ENCODE measurements at places on chromosomes 7 and 10.

DNA sequence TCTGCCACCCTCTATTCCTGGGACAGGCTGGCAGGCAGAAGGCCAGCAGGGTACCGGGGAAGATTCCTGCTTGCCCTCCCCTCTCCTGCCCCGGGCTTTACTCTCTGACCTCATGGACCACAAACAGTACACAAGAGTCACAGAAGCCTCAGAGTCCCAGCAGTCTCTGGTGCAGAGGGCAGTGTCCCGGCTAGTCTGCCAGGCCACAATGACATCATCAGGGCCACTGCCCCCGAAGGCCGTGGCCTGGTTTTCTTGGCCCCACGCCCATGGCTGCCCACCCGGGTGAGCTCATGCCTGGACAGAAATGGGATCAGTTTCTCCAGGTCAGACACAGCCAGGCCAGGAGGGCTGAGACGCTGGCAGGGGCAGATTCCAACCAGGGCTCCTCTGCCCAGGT is 91.9 kb downstream of the MYL10 start:
- DNase-seq: no peak

GRCh38 chr10:70573599-70574506 is 28.7 kb downstream of the PRF1 start:
- DNase-seq: no peak

GRCh38 chr10:116336866-116337265 is 12.6 kb downstream of the CCDC172 start:
- DNase-seq: no peak

DNA sequence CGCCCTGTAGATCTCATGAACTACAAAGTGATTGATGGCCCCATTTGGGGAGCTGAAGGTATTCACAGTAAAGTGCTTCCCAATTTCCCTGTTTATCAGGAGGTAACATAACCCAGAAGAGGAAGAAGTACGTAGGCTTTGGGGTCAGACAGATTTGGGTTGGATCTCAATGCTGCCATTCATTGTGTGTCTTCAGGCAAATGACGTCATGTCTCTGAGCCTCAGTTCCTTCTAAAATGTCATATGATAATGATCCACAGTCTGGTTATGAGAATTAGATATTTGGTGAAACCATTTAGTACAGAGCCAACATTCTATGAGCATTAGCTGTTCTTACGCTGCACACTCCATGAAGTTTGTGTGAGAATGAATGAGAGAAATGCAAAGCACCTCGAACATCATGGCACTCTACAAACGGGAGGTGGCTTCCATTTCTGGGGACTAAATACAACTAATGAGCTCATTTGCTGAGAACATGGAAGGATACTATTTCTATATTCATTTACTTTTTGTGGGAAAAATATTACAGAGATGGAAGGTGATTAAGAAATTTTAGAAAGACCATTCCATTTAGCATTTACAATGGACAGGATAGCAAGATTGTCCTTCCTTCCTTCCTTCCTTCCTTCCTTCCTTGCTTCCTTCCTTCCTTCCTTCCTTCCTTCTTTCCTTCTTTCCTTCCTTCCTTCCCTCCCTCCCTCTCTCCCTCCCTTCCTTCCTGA is 13.8 kb upstream of the JCAD start:
- DNase-seq: no peak

DNA sequence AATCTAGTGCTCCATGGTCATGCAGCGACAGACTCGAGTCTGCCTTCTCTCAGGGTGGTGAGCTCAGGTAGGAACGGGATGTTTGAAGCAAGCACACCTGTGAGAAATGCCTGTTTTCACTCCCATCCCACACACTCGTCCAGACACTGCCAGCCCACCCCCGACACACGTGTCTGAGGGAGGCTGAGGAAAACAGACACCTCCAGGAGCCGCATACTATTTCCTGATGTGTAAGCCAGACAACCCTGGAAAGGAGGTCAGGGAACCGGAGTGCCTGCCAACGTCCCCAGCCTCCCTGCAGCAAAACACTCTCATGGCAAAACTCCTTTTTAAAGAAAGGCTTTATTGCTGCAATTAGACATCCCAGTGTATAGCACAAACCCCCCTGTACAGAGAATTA is 80.2 kb downstream of the ALOX5 start:
- DNase-seq: no peak

- DNase-seq: no peak
Measured at GRCh38 chr7:99498546-99498944, 1.5 kb downstream of the ZNF394 start.

GRCh38 chr7:80335511-80336231 is 176.2 kb downstream of the GNAT3 start:
- DNase-seq: no peak

DNA sequence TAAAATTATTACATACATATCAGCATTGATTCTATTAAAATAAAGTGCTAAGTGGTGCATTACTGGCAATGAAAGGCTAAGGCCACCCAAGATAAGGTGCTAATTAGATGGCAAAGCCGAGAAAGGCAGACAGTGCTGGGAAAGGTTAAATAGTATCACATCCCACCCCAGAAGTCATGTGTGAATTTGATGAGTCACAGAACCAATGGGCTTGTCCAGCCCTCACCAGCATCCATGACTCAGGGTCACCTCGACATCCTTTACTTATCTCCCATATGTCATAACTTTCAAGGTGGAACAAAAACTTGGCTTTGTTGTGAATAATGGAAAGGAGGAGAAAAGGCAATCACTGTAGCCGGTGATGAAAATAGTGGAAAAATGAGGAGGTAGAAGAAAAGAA is 459.1 kb downstream of the PLXNA4 start:
- DNase-seq: no peak

DNA sequence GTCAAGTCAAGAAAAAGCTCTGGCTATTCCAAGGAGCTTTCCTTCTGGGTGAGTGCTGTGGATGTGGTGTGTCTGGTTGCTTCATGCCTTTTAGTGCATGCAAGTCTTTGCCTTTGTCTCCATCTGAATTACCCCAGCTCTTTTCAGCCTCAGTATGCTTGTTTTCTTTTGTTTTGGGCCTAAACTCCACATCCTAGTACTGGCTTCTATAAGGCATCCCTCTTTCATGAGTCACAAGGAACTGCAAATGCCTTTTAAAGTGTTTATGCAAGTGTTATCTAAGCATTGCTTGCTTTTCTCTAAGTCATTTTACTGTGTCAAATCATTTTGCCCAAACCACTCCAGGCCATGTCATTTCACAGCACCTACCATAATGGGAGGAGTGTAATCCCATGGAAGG is 132.1 kb downstream of the PLCE1 start:
- DNase-seq: no peak

DNA sequence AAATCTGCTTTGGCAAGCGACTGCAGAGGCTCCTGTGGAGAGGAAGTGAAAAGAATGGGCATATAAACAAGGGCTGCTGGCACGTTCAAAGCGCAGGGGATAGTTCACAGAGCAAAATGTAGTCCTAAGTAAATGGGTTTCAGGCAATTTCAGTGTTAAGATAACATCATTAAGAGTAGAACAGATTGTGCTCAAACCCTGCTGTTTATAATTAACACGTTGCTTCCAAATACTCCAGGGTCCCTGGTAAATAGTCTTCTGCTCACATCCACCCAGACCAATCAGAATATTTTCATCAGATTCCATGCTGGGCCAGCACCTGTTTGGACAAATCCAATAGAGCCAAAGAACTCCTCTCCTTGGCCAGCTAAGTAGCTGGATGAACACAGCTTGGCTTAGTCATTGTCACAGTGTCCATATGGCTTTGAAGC is 81.4 kb downstream of the ORC5 start:
- no peak for DNase-seq

DNA sequence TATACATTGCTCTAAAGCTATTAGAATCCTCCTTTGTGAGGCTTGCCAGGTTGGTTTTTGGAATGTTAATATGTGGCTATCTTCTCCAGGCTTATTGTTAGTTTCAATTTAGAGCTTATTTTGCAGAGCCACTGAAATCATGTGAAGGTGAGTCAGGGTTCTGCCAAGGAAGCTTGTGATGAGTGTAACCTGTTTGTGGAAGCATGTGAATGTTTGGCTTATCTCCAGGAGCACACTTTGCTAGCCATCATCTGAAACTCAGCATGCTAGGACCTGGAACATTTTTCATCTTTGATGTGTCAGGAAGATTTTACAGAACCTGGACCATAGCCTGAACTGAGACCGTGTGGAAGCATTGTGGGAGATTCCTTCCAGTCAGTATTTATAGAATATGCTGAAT is 197.3 kb downstream of the PPP1R9A start:
- DNase-seq: no peak

DNA sequence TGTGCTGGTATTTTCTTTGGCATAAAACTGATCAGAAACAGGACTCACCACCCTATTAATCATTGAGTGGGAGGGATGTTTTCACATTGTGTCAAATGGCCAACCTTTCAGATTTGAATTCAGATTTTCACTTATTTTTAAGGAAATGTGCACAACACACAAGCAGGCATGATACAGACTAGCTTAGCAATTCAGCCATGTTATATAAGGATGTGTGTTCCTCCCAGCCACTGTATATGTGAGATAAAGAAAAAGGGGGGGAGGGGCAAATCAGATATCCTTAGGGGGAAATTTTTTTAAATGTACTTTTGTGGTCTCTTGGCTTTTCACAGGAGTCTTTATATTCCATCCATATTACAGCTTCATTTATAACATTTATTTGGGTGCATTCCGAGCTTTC is 3.1 kb downstream of the GAD2 start:
- no peak for DNase-seq

DNA sequence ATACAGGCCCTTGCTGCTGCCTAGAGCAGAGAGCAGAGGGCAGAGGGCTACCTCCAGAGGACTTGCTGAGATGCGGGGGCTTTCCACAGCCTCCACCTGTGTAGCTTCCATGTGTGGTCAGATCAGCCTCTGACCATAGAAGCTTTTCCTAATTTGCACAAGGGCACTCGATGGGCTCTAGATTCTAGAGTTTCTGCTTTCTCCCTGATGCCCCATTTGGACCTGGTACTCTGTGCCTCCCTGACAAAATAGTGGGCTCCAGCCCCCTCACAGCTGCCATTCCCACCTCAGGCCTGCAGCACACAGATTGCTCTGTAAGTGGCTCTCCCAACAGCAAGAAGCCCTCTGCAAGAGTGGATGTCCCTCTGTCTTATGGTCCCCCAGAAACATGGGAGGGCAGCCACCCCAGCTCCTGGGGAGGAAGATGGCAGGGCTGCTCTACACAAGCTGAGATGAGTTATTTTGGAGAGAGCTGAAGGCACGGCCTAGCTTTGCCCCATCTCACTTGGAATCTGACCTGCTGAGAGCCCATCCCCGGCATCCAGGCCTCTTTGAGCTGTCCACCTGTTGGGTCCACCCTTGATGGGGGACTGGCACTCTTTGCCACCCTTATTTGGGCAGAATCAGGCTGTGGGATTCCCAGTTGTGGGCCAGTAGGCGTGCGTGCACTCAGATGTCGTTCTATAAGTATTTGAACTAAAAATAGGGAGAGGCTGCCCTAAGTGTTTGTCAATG is 16.7 kb downstream of the TMEM273 start:
- DNase-seq: no peak

DNA sequence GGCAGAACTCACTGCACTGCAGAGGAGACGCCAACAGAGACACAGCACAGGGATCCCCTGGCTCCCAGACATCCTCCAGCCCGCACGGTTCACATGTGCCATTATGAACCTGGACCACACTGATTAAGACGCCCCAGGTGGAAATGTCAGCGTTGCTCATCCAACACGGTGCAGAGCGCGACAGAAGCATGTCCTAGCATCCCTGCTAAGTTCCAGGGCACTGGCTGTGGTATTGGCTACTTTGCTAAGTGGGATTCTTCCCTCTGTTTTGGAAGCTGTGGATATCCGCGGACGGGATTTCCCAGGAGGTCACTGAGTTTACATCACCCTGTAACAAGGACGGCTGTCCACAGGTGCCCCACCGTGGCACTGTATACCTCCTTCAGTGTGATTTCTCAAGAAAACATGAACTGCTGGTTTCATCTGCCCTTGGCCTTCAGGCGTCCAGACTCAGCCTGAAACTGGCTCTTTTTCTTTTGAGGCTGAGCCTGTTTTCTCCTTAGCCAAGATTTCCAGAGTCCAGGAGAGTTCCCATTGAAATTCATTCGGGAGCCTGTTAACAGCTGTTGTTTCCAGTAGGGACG is 324.0 kb downstream of the WDR37 start:
- DNase-seq: no peak

GRCh38 chr7:849781-850180 is 17.5 kb downstream of the SUN1 start:
- DNase-seq: no peak

DNA sequence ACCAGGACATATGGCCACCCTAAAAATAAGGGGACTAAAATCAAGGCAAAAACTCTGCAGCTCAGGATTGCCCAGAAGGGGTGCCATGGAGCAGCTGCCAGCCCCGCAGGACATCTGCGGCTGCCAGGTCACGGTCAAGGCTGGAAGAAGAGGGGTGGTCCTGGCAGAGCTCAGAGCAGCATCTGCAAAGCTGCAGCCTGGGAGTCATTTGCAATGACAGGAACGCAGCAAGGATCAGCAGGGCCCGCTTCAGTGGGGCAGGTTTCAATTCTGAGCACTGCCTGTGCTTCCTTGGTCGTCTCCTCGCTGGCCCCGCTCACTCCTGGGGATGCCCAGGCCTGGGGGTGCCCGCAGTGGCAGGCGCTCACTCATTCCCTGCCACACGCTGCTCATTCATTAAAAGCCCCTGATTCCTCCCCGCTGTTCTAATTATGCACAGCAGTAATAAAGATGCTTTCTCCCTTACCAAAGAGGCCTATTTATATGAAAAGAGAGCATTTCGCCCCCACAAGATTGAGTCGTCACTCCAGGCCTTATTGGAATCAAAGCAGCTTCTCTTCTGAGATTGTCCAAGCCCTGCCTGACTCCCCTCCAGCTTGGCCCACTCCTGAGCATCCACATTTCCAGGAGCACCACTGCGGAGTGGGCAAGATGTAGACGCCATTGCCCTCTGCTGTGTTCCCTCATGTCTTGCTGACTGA is 4.6 kb downstream of the HSPA12A start:
- DNase-seq: no peak

- no peak for DNase-seq
Measured at GRCh38 chr10:58833771-58834561, 321.3 kb downstream of the BICC1 start.

GRCh38 chr7:33726582-33726981 is 178.8 kb upstream of the BMPER start:
- no peak for DNase-seq

GRCh38 chr7:30721211-30721610 is 30.7 kb upstream of the INMT start:
- no peak for DNase-seq

DNA sequence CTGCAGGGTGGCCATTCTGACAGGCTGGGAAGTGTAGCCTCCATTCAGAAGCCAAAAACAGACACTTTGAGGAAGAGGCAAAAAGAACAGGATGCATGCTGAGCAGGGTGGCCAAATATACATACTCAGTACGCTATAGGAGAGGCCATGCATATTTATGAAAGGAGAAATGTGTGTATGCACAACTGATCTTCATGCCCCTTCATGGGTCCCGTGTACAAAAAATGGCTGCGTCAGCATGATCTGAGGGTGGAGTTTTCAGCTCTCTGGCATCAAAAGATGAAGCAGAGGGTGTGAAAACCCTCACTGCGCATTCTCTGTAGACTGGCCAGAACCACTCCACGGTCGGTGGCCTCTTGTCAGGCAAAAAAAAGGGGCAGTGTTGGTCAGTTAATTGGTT is 35.5 kb upstream of the OIT3 start:
- DNase-seq: no peak

- no peak for DNase-seq
Measured at GRCh38 chr10:89426230-89426868, 12.0 kb downstream of the IFIT5 start.

Data from CD8-positive, alpha-beta memory T cell (primary cell).